Smooth muscle cell of the pulmonary artery (primary cell): ENCODE measurements at places on chromosomes 3 and 15. TPM values are rescaled to one million over a fixed set of nuclear protein-coding genes. Genes with fewer than 3 reads are reported as not detected.

EFCC1 gene
- not detected in 2 replicates for total RNA-seq

AGBL1 gene
- not detected in 2 replicates for total RNA-seq

LTK gene
- 0.07 TPM in 1 of 2 replicates, not detected in the other for total RNA-seq

GJD2 gene
- not detected in 2 replicates for total RNA-seq

EPHB3 gene
- 3.8 and 6.9 TPM in 2 replicates for total RNA-seq

SIAH2 gene
- 32.5 and 45.1 TPM in 2 replicates for total RNA-seq

CYP8B1 gene
- not detected in 2 replicates for total RNA-seq

TRPM1 gene
- not detected in 2 replicates for total RNA-seq

SPRED1 gene
- 39.3 and 50.0 TPM in 2 replicates for total RNA-seq

IL17RB gene
- total RNA-seq: under 0.01 TPM in 1 of 2 replicates, not detected in the other

PLAAT1 gene
- not detected in 2 replicates for total RNA-seq

SLC9A9 gene
- total RNA-seq: 2.4 and 6.6 TPM in 2 replicates

ARGFX gene
- total RNA-seq: not detected in 2 replicates

SLC25A38 gene
- 19.2 and 22.0 TPM in 2 replicates for total RNA-seq
